HCEC 1CT (cell line): ENCODE measurements at places on chromosomes 6 and 20.
A peak's percentile ranks its signal among the peaks of the same experiment; 100 is the strongest.

- no peak for DNase-seq
Observed at GRCh38 chr6:106908386-106908840, 66.1 kb downstream of the CD24 start.

- peak; percentile 75 for DNase-seq
Observed at GRCh38 chr6:52503851-52504781, 72.7 kb downstream of the TRAM2 start.

DNA sequence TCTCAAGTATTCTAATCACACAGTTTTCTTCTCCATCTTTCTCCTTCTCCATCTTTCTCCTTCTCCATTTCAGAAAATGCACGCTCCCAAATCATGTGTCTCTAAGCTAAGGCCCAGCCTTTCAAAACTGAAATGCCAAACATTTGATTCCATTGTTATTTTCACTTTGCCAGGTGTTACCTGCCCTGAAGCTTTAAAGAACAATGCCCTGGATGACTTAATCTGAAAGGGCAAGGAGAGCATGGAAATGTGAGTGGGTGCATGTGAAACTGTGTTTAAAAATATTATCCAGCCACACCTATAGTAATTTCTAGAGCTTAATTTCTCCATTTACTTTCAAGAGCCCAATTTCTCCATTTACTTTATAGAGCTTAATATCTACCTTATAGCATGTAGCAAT is 42.4 kb upstream of the GCLC start:
- no peak for DNase-seq

- DNase-seq, result no peak
Observed at GRCh38 chr20:62481425-62482145, 5.8 kb upstream of the GATA5 start.

DNA sequence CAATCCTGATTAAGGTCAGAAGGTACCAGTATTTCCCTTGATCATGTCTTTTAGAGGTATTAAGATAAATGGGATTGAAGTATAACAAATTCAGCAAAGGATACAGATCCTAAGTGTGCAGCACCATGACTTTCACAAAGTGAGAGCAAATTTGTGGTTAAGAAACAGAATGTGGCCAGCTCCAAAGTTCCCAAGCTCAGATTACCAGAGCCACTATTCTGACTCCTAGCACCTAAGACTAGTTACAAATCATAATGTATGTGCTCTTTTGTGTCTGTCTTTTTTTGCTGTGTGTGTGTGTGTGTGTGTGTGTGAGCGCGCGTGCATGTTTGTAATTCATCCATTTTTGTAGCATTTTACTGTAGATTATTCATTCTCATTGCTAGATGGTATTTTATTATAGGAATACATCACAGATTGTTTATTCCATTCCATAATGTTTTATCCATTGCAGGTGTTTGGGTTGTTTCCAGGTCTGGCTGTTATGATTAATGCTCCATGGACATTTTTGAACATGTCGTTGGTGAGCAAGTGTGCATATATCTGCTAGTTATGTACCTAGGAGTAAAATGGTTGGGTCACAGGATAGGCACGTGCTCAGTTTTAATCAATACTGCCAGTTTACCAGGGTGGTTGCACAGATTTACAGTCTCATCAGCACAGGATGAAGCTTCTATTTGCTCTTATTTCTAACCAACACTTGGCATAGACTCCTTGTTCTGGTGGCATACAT is 314.0 kb upstream of the JAG1 start:
- DNase-seq, result no peak

DNA sequence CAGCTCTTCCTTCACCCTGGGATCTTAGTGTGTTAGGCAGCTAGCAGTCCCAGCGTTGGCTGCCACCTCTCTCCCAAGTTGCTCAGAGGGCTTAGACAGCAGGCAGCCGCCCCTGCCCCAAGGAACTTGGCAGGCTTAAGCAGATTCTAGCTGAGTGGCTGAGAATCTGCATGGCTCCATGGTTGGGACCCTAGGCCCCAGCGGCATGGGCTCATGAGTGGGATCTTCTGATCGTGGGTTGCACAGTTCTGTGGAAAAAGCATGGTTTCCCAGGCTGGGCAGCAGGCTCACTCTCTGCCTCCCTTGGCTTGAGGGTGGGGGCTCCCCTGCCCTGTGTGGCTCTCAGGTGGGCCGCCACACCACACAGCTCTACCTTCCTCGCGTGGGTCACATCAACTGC is 1624.9 kb downstream of the GRIK2 start:
- DNase-seq, result no peak

DNA sequence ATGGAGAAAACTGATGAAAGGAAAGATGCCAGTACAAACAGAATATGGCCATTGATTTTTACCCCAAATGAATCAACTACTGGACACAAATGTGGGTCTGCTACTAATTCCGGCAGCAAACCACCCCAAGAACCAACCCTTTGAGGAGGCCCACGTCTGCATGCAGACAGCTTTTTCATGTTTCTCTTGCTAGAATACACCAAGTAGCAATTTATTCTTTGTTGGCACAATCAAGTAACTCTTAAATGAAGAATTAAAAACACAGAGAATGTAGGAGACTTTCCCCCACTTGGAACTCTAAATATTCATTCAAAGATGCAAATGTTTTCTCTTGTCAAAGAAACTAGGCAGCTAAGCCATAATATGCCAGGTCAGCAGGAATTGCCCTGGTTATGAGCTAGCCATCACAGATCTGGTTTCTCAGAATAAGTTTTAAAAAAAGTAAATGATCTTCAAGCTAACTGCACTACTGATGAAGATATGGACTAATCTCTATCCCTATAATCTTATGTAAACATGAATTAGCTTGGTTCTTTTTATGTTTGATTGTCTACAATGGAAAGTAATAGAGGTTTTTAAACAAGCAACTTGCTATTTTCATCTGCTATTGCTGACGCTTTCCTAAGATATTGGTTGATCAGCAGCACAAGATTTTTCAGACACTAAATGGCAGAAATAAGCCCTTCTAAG is 163.1 kb upstream of the THEMIS start:
- no peak for DNase-seq

GRCh38 chr20:34171640-34172039 is 59.6 kb upstream of the EIF2S2 start:
- no peak for DNase-seq

- DNase-seq, result no peak
Observed at GRCh38 chr6:1257778-1258177, 54.1 kb upstream of the FOXQ1 start.

DNA sequence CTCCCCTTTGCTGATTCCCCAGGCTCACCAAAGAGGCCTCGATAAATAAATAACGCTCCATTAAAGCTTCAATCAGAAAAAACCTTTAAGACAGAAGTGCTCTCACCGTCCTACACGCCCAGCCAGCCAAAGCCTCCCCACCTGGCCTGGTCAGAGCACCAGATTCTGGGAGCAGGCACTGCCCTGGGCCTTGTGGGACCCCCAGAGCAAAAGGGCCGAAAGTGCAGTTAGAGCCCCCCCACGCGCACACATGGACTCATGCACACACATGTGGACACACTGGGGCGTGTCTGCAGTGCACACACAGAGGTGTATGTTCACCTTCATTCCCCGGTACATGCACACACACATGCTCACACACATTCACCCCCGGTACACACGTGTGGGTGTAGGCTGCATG is 1.9 kb upstream of the NECAB3 start:
- no peak for DNase-seq

GRCh38 chr20:40144581-40144980 is 544.5 kb downstream of the MAFB start:
- DNase-seq, result no peak

DNA sequence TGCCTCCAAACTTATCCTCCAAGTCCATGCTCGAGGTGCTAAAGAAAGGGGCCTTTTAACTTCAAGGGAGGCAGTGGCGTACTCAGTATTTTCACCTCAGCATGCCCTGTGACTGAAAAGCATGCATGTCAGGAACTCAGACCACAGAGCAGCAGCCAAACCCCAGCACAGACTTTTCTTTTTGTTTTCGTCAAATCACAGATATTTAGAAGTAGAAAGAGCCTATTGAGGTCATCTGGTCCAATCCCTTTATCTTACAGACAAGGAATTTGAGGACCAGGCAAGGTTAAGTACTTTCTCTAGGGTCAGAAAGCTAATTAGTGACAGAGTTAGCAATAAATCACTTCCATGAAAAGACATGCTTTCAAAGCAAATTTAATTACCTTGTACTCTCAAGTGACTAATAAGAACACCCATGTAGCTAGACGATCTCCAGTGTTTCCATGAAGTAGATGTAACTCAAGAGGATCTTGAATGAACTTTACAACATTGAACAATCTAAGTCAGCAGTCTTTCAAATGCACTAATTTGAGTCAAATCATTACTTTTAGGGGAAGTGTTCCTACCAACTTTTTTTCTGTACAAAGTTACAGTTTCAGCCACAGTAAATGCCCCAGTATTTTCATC is 35.9 kb downstream of the MOXD1 start:
- DNase-seq, result no peak

DNA sequence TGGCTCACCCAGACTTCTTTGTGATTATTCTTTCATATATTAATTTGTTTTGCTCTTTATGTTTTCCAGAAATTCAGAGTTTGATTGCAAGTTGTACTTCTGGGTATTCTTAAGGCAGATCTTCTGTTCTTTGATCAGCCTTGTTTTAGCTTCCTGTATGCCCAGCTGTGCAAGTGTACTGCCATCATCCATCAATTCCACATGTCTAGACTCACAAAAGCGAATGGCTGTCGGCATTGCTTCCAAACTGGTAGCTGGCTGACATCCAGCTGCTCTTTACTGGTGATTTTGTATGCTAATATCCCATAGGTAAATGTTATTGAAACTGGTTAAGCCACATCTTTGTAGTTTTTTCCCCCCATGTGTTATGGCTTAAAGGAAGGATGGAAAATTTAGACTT is 1084.8 kb upstream of the CITED2 start:
- DNase-seq, result no peak

DNA sequence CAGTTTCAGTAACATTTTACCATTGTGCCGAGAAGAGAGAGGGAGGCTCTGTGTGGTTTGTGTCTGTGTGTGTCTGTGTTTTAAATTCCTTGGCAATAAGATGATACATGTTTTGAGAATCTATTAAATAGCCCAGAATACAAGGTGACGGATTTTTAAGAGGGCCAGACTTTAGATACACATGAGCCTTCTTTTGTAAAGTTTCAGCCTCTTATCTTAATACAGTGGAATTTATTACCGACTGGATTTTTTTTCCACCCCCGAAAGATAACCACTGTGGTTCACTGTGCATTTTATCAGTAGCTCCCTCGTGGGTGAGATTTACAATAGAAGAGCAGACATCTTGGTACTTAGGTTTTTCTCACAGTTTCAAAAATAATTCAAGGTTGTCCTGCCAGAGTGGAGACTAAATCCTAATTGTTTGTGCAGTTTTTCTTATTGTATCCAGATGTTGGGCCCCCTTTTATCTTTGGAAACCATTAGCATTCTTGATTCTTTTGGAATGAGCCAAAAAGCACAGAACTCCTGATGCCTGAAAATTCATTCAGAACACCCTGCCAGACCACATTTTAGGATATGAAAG is 49.9 kb downstream of the STK4 start:
- DNase-seq, result no peak

DNA sequence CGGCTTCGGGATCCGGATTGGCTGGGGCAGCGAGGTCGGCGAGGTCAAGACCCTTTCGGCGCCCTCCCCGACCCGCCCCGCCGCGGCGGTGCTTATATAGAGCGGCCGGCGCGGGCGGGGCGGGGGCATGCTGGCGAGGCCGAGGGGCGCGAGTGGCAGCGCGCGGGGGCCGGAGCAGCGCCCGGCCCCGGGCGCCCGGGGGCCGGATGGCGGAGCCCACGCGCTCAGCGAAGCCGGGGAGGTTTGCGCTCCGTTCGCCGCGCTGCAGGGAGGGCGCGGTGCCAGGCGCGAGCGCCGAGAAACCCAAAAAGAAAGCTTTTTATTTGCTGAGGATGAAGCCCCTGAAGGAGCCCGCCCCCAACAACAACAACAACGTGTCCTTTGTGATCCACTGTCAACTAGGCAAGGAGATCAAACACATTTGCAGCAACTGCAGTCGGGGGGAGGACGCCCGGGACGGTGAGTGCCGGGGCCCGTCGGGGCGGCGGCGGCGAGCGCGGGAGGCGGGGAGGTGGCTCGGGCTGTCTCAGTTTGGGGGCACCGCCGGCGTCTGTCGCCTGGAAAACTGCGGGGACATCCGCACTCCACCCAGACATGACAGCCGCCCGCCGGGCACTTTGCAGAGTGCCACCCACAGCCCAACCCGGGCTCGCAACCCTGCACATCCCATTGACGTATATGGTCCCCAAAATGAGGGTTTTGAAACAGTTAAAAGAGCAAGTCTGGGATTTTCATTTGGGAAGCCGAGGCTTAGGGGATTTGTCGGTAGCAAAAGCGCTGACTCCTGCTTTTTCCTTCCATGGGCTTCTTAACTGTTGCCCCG is 297.3 kb downstream of the PHACTR1 start:
- no peak for DNase-seq

DNA sequence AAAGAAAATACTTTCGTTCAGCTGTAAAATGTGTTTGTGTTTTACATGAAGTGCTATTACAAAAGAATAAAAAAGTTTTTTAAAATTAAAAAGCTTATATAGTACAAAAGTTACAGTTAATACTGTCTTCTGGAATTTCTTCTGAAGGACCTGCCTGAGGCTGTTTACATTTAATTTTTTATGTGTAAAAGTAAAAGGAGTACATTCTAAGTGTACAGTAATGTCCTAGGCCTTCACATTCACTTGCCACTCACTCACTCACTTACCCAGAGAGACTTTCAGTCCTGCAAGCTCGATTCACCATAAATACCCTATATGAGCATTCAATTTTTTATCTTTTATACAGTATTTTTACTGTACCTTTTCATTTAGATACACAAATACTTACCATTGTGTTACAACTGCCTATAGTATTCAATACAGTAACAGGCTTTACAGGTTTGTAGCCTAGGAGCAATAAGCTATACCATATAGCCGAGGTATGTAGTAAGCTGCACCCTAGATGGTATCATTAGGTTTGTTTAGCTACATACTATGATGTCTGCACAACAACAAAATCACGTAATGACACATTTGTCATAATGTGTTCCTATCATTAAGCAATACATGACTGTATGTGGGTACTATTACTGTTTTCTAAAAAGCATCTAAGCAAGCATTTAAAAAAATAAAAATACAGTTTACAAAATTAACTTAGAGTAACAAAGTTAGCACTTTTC is 33.0 kb downstream of the RNF146 start:
- peak; percentile 34 for DNase-seq

DNA sequence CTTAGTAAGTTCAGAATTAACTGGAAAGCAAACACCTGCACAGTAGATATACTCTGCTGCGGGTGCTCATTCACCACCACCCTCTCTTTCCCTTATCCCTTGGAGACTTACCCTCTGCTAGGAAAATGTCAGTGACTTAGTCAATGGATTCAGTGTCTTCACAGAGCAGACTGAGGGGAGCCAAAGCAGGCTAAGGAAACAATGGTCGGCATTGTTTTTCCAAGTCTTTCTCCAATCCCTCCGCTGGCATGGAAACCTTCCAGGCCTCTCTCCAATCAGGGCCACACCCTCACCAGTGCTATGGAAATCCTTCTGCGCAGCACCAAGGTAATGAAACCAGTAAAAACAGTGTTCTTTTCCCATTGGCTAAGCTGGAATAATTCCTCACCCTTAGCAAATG is 531.2 kb downstream of the TFAP2B start:
- DNase-seq, result no peak

GRCh38 chr6:42378536-42378935 is 73.2 kb downstream of the TRERF1 start:
- DNase-seq, result no peak
